ENCODE measurements at places on chromosomes 2 and 18.

GRCh38 chr18:63520053-63520685 lies 22.0 kb upstream of the SERPINB12 start:
- no peak for DNase-seq

DNA sequence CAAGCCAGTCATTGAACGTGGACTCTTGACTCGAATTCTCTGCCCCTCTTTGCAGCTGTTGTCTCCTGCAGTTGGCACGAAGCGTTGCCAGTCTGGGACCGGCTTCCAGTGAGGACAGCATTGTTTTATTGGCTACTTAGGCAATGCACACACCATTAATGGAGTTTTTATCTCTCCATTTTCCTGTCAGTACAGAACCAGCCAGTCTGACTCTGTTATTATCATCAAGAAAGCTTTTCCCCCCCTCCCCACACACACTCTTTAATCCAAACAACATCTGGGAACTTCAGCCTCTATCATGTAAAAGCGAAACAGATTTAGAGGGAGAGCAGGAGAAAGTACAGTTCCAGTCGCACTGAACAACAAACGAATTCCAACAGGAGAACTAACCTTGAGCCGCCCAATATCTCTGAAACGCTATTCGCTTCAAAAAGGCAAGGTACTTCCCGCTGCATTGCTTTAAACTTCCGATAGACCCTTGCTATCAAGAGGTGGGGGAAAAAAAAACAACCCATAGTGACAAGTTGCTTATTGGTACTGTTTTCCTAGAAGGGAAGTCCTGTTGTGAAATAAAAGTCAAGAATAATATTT lies 38.2 kb downstream of the ACVR1 start:
- DNase-seq = no peak

- no peak for DNase-seq
These were observed 15.5 kb upstream of the RAB10 start for GRCh38 chr2:26018184-26019055.

DNA sequence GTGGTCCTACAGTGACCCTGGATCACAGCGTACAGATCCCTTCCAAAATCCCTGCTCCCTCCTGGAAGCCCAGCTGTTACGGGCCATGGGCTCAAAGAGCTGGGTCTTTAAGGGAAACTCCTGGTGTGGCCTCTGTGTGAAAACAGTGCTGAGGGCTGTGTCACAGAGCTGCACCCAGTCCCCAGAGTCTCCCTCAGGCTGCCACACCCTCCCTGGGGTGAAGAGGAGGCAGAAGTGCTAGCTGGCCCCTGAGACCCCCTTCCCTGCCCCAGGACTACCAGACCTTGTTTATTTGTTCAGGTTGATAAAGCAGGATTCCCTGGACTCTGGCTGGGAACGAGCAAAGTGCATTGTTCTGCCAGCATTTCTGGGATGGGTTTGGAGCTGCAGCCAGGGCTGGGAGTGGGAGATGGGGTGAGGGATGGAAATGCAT lies 7.7 kb downstream of the ATOH8 start:
- DNase-seq = no peak

GRCh38 chr2:156356014-156356754 lies 23.7 kb upstream of the NR4A2 start:
- no peak for DNase-seq

- DNase-seq = no peak
These were observed 254.0 kb upstream of the RBMS1 start for GRCh38 chr2:160747501-160748170.

DNA sequence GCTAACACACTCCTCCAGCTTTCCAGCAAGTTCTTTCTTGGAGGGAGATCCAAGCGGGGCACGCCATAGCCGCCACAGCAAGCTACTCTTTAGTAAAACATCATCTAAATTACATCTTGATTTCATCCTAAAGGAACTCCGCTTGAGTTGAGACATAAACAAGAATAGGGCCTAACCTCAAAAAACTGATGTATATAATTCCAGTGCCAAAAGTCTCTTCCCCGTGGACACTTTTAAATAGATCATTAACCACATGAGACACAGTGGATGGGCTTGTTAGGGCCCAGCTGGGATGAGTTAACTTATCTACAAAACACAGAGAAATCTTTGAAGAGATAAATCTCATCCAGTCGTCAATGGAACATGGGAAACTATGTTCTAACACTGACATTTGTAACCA lies 20.8 kb upstream of the MLPH start:
- no peak for DNase-seq

GRCh38 chr2:222398446-222398885 lies 25.9 kb upstream of the SGPP2 start:
- no peak for DNase-seq

DNA sequence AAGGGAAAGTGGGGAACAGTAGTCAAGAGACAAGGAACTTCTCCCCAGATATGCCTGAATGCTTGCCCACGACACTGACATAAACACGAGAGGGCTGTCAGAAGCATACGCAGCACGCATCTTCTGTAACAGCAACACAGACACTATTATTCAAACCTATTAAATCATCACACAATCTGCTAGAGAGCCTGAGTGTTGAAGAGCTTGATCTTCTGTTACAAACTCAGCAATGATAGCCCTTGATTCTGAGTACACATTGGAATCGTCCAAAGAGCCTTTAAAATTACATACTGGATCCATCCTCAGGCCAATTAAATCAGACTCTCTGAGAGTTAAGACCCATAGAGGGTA lies 111.6 kb downstream of the ZNF521 start:
- DNase-seq = no peak

DNA sequence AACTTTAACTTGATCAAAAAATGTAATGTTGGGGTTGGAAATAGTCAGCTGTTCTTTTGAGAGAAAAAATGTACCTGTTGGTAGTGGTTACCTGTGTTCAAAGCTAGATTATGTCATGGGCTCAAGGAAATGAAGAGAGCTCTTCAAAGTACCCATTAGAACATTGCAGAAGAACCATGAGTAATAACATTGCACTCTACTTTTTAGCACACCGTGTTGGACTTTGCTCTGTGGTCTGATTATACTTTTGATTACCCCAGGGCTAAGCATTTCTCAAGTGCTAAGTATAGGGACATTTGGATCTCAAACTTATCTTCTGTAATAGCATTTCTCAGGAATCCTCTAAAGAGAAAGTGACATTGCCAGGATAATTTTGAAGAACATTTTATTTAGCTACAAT lies 1122.8 kb upstream of the CELF4 start:
- DNase-seq = no peak

- DNase-seq = no peak
These were observed 865.5 kb downstream of the DSC3 start for GRCh38 chr18:30177056-30177455.

- no peak for DNase-seq
These were observed 134.3 kb downstream of the RDH14 start for GRCh38 chr2:18426174-18426573.

DNA sequence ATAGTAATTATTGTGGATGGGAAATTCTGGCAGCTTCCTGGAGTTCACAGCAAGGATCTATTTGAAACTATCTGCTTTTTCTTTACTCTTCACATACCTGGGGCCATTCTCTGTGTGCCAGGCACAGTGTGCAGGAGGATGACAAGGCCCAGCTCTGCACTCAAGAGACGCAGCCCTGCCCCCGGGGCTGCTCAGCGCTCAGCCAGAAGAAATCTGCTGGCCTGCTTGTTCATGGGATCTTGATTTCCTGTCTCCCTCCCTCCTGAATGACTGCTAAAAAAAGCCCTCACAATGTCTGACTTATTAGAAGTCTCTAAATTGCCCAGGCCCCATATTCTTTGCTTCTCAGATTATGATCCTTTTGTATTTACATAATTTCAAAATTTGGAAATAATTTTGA lies 210.9 kb downstream of the DCDC2C start:
- no peak for DNase-seq

- no peak for DNase-seq
These were observed 19.6 kb upstream of the RPIA start for GRCh38 chr2:88671786-88672427.

DNA sequence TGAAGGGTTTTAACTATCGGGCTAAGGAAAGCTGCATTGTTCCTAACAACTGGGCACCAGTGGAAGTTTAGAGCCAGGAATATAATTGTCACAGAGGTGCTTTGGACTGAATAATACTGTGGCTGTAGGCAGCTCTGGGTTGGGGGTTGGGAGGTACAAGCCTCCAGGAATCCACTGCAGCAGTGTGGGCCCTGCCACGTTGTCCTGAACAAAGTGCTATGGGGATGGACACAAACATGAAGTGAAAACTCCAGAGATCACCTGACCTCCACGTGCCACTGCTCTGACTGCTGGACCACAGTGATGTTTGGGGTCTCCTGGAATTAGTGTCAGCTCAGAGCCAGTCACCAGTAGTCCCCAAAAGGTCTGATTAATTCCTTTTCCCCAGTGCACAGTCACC lies 110.9 kb downstream of the BCL2 start:
- DNase-seq = no peak

DNA sequence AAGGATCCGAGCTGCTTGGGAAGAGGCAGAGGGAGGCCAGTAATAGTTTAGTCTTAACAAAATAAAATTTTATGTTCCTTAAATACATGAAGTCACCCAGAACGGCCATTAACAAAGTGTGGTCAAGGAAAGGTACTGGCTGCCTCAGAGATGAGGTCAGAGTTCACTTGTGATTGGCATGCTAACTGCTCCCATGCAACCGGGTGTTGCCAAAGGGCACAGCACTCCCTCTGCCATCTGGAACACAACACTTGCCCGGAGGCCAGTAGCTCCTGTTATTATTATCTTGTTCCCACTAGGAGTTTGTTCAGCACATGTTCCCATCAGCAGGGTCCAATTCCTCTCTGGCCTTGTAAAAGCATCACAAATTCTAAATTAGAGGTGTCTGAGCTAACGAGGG lies 207.0 kb downstream of the CYP26B1 start:
- no peak for DNase-seq

DNA sequence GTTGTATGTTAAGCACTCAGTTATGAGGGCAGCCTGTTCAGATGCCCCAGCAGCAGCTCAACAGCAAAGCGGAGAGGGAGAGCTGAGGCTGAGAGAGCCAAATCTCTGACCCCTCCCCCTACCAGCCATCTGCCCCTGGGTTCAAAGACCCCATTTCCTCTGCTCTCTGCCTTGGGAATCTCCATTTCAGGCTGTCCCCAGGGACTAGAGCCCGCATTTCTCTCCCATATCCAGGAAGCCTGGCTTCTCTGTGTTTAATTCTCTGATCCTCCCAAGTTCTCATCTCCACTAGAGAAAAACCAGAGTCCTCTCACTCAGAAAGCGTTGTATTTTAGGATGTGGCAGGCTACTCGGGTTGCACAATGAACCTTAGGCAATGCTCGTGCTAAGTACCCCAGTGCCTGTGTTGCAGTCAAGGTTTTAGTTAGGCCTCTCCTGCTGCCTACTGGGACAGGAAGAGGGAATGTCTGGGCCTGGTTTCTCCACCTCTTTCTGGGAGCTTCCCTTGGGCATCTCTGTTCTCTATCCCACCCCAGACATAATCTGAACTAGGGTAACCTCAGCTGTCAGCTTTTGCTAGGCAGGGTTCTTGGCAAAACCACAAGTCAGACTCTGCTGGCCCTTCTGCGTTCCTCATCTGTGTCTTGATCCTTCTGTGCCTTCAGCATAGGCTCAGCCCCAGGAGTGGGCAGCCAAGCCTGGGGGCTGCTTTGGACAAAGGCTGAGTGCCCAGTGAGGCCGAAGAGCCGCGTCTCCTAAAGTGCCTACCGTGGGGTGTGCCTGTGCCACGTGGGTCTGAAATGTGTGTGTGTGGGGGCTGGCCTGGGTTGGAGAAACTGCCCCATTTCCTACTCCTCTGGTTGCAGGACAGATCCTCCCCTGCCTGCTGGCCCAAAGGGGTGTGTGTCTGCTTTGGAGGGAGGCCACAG lies 96.8 kb downstream of the STPG4 start:
- DNase-seq = no peak

- no peak for DNase-seq
These were observed 328.9 kb upstream of the NT5C1B start for GRCh38 chr2:18918280-18918679.

DNA sequence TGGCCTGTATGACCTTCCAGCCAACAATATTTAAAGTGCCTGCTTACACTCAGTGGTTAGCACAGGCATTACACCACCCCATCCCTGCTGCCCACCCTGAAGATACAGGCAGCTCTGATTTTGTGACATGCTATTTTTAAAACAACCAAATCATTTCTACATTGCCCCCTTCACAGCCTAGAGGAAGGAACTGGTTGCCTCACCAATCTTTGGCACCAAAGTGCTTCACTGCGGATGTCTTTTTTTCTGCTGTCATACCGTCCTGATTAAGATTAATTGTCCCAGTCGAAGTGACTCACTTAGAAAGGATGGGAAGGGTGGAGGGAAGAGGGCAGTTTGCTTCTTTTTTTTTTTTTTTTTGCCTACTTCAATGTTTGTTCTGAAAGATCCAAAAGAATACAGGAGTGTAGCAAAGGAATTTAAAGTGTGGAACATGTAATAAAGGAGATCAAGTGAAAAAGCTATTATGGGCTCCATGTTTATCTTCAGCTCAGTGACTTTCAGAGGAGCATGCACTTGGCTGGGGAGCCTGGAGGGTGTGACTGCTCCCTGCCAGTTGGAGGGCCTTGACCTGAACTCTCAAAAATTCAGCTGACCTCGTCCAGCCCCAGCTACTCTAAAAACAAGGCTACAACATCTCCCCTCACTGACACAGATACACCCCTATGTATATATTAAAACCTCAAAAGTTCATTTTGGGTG lies 501.1 kb upstream of the TNP1 start:
- no peak for DNase-seq

DNA sequence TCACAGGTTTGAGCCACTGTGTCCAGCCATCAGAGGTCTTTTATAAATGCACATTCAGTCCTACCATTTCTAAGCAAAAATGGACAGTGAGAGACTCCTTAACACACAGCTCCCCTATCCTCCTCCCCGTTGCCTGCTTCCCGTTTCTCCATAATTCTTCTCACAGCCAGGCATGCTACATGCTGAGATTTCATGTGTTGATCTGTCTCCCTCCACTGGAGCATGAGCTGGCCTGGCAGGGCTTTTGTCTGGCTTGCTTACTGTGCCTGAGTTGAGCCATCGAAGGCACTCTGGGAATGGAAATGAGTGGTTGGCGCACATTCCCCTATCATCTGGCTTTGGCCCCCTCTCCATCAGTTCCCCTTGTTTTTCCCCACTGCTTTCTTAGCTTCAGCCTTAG lies 413.5 kb downstream of the PTPRM start:
- no peak for DNase-seq

- no peak for DNase-seq
These were observed 2.2 kb upstream of the GAREM1 start for GRCh38 chr18:32472841-32473240.

GRCh38 chr2:15719566-15720313 lies 128.1 kb downstream of the DDX1 start:
- DNase-seq = no peak

- DNase-seq = no peak
These were observed 136.8 kb downstream of the MEP1B start for GRCh38 chr18:32326450-32327308.

DNA sequence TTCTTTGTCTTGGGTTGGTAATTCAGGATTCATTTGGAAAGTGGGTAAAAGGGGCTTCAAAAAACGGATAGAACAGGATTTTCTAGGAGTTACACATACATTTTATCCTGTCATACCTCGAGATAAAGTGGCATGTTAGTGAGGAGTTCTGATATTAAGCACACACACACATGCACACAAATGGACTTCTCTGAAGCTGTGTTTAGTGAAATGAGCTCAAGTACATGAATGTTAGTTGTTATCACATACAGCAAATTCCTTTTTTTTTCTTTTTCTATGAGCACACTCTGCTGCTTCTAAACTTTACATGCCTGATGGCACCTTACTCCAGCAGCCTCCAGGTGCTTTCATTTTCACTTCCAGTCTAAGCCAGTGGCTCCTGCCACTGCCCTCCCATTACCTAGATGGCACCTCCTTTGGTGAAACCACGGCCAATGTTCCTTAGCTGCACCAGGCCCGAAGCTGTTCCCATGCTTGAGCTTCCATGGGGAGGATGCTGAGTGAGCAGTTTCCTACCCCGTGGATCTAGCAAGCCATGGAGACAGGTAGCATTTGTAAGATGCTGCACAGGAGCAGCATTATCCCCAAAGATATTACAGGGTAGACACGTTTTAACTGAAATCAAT lies 49.7 kb downstream of the STAT1 start:
- no peak for DNase-seq
